Activated T-helper 1 cell treated with anti-CD3 and anti-CD28 coated beads, Interleukin-2, amount 50 U/mL, for 16 hours (primary cell): ENCODE measurements at places on chromosomes 1 and 21.

GRCh38 chr1:27233667-27234048, 774 bp upstream of the WDTC1 start:
- no peak for DNase-seq

DNA sequence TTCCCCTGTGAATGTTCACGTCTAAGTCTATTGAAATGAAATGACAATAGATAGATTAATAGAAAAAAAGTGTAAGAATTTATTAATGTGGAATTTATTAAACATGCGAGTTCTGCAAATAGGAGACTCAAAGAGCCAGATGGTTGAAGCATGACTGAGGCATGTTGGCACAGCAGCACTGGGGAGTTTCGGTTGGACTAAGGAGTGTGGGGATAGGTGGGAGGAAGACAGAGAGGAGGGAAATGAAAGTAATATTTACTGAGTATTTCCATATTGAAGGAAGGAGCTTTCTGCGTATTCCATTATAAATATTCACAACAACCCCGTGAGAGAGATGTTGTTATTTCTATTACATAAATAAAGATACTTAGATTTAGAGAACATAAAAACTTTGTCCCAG, 79.5 kb upstream of the ZNF644 start:
- DNase-seq, result no peak

DNA sequence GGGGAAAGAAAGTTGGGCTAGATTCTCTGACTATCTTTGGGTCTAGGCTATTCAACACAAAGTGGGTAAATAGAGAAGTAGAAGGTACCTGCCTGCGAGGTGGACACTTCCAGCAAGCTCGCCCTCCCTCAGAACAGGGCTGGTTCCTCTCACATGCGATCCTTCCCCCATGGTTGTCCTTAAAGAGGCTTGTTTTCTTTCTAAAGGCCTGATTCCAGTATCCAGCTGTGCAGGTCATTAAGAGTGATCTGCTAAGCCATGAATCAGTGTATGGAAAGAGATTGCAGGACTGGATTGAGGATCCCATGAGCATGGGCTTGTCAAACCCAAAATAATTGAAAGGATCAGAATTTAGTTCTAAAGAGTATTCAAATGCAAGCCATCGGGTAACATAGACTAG, 189.0 kb downstream of the URB2 start:
- no peak for DNase-seq

DNA sequence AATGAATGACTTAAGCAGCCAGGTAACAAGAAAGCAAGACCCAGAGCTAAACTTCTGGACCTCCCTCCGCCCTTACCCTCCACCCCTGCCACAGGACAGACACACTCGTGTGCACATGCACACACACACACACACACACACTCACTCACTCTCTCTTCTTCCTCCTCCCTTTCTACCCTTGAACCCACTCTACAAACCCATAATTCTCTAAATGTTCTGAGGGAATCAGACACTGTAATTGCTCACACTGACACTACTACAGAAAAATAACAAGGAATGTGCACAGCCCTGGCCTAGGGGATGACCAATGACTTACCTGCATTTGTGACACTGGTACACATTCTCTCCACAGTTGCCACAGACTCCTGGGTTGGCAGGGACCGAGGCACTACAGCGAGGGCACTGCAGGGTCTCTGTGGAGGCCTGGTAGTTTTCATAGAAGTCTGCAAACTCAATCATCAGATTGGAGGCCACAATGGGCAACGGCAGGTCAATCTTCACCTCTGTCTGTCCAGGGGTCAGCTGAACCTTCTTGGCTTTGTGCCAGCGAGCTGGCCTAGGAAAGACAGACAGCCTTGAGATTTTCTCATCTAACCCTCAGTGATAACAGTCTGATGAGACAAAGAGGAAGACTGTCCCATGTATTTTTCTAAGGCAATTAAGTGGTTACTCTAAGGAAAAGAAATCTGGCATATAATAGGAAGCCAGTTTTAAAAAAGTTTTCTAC, 94.8 kb downstream of the UBR4 start:
- DNase-seq, result no peak

DNA sequence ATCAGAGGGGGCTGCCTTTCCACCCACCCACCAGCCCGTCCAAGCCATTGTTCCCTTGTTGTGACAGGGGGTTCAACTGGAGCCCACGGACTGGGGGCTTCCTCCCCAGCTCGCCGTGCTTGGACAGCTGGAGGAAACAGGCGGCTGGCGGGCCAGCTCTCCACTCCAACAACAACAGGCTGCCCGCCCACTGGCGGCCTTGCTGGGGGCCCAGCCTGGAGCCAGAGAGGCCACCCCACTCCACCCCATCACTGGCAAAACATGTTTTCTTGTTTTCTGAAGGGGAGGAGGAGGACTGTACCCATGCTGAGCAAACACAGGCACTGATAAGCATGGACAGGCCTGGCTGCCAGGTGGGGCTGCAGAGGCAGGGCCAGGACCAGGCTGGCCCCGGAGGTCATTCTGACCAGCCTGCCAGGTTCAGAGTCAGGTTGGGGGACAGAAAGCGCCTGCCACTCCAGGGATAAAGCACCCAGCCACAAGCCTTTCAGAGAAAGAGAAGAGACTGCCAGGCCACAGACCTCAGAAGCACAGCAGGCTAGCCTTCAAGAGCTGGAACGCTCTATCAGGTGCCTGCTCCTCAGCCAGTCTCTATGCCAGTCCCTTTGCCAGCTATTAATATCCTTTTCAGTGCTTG, 32.8 kb downstream of the GJA4 start:
- DNase-seq, result no peak

DNA sequence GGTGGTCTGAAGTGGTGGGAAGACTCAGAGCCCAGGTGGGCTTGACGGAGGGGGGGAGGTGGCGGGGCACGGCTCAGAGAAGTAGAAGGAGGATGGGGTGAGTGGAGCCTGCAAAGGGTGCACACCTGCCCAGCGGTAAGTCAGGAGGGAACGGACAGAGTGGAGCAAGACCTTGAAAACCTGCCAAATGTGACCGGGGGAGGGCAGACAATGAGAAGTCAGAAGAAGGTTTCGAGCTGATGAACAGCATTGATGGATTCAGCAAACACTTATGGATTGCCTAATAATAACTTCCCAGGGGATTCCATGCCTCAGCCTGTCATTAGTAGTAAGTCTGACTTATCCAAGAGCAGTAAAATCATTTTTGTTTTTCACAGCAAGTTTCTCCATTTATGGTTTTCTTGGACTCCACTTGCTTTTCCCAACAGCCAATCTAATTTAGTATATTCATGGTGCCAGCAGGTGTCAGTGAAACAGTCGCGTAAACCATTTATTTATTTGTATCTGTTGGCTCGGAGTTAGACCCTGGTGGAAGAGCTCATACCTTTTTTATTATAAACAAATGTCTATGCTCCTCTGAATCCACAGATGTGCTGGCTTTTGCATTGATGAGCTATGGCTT, 279.1 kb downstream of the PCP4 start:
- no peak for DNase-seq

GRCh38 chr1:58156124-58156468, 390.4 kb downstream of the OMA1 start:
- no peak for DNase-seq

DNA sequence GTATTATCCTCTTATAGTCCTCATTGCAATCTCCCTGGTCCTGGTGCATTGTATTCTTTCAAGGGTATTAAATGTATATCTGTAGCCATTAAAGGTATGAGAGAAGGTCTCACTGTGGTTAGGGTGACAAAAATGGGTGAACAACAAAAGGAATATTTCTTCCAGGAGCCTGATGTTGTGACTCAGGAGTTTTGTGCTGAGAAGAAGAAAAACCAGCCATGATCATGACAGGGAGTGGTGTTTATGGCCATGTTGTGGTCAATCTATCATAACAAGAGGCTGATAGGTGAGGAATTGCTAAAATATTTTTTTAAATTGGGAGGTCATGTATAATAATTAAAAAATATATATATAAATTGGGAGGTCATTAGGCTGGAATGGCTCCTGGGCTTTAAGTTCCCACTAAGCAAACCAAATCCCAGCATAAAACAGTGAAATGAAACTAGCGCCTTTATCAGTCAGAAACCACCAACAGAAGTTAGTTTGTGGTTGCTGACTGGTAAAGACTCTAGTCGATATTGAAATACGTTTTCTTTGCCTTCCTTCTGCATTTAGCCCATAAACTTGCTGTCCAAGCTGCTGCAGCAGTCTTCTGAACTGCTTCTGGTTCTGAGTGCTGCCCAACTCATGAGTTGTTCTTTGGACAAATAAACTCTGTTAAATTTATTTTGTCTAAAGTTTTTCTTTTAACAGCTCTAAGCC, 60.3 kb downstream of the TBX19 start:
- DNase-seq, result no peak

- DNase-seq, result no peak
Observed at GRCh38 chr1:63868268-63868781, 94.5 kb downstream of the ROR1 start.

DNA sequence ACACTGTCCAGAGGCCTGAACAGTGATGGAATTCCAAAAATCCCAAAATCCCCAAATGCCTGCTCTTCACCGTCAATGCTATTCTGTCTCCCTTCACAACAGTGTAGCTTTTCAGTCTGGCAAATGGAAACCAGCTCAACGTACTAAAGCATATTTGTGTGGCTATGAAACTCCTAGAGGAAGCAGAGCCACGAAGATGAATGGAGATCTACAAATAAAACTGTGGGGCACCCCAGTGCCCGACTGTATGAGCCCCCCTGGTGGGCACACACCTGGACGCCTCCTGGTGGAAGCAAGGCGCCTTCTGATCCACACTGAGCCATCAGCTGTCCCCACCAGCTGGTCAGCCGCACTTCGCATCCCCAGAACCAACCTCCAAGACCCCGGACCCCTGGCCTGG, 129.1 kb upstream of the SOD1 start:
- no peak for DNase-seq

- no peak for DNase-seq
Observed at GRCh38 chr1:112687785-112688496, 13.5 kb downstream of the MOV10 start.
